Panc1 (cell line): ENCODE measurements at places on chromosomes 7 and 10. TPM values are rescaled to one million over a fixed set of nuclear protein-coding genes. Genes with fewer than 3 reads are reported as not detected.

PLEKHS1 gene
- 0.21 TPM for total RNA-seq

ELAPOR2 gene
- total RNA-seq = 0.39 TPM

TSPAN13 gene
- total RNA-seq = 80.8 TPM

CRPPA gene
- total RNA-seq = 2.4 TPM

ZNF786 gene
- 10.1 TPM for total RNA-seq

ADRB1 gene
- total RNA-seq = 12.9 TPM

ABCC2 gene
- total RNA-seq = 6.5 TPM

DNA sequence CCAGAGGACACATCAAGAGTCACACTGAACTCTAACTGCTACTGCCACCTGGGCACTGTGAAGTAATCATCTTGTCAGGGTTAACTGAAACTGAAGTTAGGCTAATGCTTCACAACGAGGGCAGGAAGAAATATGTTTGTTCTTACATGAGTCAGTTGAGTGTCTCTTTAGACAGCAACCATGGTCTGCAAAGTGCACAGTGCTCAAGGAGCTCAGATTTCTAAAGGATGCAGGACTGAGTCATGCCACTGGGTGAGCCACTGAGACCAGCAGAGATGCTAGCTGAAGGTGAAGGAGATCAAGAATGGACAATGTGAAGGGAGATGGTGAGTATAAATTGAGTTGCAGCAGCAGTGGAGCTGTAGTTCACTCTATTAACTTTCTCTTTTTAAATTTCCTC is 76.0 kb upstream of the CTTNBP2 start:
- no peak overlapping the region for H3K27ac ChIP-seq
- no peaks in the 10 kb centered on the region for H3K27me3 ChIP-seq
- no peak for DNase-seq
- H3K4me3 ChIP-seq = no peak overlapping the region
- no peaks in the 10 kb centered on the region for H3K36me3 ChIP-seq

DNA sequence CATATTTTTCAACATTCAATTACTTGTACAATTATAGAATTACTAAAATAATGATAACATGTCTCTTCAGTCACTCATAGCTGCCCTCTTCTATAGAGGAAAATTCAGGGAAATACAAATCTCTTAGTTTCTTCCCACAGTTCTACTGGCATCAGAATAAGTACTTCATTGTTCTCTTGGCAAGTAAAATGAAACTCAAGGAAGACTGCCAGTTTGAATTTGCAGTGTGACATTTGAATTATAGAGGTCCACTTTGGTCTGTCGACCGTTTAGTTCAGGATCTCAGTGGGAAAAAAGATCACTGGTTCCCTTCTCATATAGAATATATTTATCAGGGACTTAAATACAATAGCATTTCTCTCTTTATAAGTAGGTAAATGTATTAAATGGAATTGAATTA is 114.5 kb downstream of the PON1 start:
- no peak for DNase-seq
- H3K27ac ChIP-seq = no peak overlapping the region
- no peaks in the 10 kb centered on the region for H3K27me3 ChIP-seq

GRCh38 chr7:110947408-110947807 is 143.5 kb upstream of the LRRN3 start:
- H3K4me3 ChIP-seq = no peak overlapping the region
- no peak overlapping the region for H3K27ac ChIP-seq
- no peaks in the 10 kb centered on the region for H3K4me1 ChIP-seq
- DNase-seq = no peak
- H3K36me3 ChIP-seq = no peaks in the 10 kb centered on the region

DNA sequence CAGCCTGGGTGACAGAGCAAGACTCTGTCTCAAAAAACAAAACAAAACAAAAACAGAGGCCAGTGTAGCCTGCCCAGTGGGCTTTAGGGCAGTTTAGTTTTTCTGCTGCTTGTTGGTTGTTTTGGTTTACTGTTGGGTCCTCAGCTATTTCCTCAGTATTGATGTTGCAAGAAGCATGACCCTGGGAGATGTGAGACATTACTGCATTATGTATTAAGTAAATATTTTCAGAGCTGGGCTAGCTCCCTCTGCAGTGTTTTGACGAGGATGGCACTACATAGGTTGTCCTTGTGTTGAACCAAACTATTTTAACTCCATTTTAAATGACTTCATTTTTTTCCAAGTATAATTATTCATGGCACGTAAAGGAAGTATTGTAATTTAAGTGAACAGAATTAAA is 4.8 kb downstream of the AKAP9 start:
- DNase-seq = peak; percentile 55
- no peaks in the 10 kb centered on the region; the same call in 1 of the 2 replicates for H3K36me3 ChIP-seq
- H3K27me3 ChIP-seq = no peaks in the 10 kb centered on the region
- H3K4me1 ChIP-seq = peaks cover 3% of the 10 kb centered on the region; the same call in 1 of the 2 replicates
- H3K27ac ChIP-seq = no peak overlapping the region

GRCh38 chr10:133324198-133324792 is 12.4 kb downstream of the CALY start:
- no peak for DNase-seq
- no peaks in the 10 kb centered on the region for H3K27me3 ChIP-seq
- H3K27ac ChIP-seq = no peak overlapping the region
- H3K36me3 ChIP-seq = no peaks in the 10 kb centered on the region

DNA sequence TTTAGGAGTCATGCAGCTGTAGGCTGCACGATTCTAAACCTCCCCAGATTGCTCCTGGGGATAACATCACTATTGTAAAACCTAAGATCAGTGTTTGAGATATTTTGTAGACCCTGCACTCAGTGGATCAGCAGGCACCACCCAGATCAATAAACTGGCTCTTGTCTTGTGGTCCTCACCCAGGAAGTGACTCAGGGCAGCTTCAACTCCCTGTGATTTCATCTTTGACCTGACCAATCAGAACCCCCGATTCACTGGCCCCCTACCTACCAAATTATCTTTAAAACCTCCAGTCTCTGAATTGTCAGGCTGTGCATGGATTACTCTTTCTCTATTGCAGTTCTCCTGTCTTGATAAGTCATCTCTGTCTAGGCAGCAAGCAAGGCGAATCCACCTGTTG is 25.7 kb downstream of the ARL5B start:
- H3K27me3 ChIP-seq = no peaks in the 10 kb centered on the region
- no peak overlapping the region for H3K4me3 ChIP-seq
- no peak overlapping the region for H3K27ac ChIP-seq

DNA sequence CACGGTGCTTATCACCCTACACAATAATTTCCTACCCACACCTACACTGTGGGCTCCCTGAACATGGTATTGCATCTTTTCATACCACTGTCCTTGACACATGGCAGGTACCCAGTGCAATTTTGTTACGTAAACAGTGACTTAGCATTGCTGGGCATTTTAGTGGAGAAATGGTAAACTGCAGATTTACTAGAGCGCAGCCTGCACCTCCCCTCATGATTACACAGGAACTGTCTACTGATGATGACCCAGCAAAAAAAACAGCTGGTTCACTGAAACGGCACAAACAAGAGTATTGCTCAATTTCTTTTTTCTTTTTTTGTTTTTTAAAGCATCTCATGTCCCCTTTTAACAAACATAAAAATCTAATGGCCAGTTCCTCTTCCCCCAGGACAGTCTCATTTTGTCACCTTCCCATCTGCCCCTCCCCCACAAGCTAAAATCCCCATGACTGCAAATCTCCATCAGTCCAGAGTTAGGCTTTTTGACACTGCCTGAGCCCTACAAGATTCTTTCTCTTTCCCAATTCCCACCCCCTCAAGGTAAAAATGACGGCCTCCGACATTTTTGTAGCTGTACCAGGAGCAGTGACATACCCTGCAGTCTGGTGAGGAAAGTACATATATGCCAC is 2.8 kb downstream of the ZNF746 start:
- H3K27ac ChIP-seq = no peak overlapping the region
- DNase-seq = no peak
- no peak overlapping the region for H3K4me3 ChIP-seq
- peaks cover 4% of the 10 kb centered on the region; the same call in 1 of the 2 replicates for H3K36me3 ChIP-seq
- H3K4me1 ChIP-seq = 0 out of 2 replicates have a peak, but pooled peaks cover 4% of the 10 kb centered on the region
- no peaks in the 10 kb centered on the region for H3K27me3 ChIP-seq

DNA sequence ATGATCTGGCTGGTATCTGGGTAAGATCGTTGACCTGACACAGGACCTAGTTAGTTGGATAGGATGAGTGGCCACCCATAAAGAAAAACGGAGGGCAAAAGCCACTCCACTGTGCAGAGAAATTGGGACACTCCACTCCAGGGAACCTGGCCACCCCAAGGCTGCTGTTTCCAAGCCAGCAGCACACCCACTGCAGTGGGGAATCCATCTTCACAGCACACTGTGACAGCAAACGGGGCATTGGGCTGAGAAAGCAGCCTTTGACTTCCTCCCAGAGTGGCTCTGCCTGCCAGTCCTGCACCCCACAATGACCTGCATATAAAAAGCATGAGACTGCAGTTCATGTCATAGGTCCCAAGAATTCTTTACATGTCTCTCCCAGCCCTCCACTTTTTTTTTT is 52.9 kb downstream of the MTPN start:
- peaks cover 6% of the 10 kb centered on the region for H3K36me3 ChIP-seq

DNA sequence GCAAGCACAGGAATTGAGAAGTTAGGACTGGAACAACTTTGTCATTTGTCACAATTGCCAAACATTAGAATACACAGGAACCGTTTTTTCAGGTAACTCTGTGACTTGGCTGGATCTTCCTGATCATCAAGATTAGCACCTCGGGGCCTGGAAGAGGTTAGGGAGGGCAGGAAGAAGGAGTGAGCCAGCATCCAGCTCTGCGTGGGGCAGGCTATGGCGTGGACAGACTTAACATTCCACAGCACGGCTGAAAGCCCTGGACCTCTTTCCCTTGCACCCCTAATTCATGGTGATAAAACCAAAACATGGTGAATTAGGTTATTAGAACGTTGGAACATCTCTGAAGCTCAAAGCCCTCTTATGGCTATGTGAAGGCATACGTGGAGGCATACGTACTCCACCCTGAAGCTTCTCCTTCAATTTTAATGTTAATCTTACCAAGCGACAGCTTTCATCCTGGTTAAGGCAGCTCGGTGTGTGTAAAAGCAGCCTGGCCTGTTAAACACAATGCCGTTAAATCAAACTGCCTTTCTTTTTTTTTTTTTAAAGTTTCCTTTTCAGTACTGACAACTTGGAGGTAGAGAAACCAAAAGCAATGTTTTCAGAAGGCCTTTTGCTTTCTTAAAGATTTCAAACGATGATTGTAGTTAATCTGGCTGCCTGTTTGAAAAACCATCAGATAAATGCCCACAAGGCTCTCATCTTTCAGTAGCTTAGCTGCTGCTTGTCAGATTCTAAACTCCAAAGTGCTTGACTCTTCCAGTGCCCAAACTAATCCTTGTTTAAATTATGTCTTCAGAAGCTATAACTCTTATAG is 4.5 kb downstream of the GRK5 start:
- peak overlapping the region; percentile 79 for H3K27ac ChIP-seq
- peak overlapping the region; percentile 1; the same call in 1 of the 2 replicates for H3K4me3 ChIP-seq
- H3K36me3 ChIP-seq = no peaks in the 10 kb centered on the region
- H3K27me3 ChIP-seq = no peaks in the 10 kb centered on the region

DNA sequence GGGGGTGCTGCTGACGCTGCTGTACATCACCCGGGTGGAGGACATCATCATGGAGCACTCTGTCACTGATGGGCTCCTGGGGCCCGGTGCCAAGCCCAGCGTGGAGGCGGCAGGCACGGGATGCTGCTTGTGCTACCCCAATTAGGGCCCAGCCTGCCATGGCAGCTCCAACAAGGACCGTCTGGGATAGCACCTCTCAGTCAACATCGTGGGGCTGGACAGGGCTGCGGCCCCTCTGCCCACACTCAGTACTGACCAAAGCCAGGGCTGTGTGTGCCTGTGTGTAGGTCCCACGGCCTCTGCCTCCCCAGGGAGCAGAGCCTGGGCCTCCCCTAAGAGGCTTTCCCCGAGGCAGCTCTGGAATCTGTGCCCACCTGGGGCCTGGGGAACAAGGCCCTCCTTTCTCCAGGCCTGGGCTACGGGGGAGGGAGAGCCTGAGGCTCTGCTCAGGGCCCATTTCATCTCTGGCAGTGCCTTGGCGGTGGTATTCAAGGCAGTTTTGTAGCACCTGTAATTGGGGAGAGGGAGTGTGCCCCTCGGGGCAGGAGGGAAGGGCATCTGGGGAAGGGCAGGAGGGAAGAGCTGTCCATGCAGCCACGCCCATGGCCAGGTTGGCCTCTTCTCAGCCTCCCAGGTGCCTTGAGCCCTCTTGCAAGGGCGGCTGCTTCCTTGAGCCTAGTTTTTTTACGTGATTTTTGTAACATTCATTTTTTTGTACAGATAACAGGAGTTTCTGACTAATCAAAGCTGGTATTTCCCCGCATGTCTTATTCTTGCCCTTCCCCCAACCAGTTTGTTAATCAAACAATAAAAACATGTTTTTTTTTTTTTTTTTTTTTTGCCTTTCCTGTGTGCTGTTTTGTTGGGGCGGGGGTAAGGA is 55.8 kb downstream of the TSPAN15 start:
- H3K27me3 ChIP-seq = no peaks in the 10 kb centered on the region
- peak overlapping the region; percentile 30 for H3K27ac ChIP-seq
- H3K4me1 ChIP-seq = peaks cover 18% of the 10 kb centered on the region
- no peaks in the 10 kb centered on the region for H3K36me3 ChIP-seq
- no peak overlapping the region for H3K4me3 ChIP-seq
- DNase-seq = no peak

DNA sequence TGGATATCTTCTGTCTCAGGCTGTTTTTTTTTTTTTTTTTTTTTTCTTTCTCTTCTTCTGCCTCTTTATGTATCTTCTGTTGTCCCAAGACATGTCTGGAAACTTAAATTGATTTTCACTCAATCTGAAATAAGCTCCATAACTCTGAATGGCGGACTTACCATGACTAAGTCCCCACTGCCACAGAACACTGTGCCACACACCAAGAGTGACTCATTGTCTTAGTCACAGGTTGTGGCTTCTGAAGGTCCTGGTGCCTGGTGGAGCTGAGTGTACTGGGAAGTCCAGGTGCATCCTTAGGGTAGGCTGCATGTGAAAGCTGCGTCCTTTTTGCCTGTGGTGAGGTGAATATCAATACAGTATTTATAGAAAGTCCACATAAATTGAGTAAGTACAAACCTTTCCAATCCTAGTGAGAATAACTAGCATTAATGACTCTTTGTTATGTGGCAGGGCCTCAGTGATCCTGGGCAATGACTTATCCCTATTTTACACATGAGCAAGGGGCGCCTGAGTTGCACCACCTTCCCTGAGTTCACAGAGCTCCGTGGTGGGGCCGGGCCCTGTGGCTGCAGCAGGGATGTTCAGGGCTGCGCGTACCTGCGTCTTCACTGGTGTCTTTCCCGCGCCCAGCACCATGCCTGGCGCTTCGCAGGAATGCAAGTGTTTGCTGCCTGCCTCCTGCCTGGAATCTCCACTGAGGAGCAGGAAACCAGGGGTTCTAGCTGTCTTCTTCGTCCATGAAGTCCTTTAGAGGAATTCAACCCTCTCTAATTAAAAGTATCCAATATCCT is 4.3 kb downstream of the PFKP start:
- peaks cover 55% of the 10 kb centered on the region for H3K4me1 ChIP-seq
- H3K27ac ChIP-seq = peak overlapping the region; percentile 75
- H3K27me3 ChIP-seq = no peaks in the 10 kb centered on the region
- H3K4me3 ChIP-seq = peak overlapping the region; percentile 21

DNA sequence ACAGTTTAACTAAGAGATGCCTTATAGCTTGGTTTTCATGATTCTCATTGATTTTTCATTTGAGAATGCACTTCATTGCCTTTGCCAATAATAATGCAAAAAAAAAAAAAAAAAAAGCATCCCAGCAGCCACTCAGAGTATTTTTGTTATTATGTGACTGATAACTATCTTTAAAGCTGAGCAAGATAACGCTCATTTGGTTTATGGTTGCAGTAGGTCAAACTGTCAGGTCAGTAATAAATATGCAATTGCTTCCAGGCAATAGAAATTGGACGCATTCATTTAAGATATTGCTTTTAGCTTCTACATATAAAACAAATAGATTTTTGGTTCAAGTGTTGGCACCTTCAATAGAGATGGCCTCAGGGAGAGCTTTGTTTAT is 215.1 kb downstream of the PRPF18 start:
- H3K27ac ChIP-seq = no peak overlapping the region
- no peaks in the 10 kb centered on the region for H3K36me3 ChIP-seq
- H3K4me3 ChIP-seq = no peak overlapping the region
- no peak for DNase-seq
- H3K27me3 ChIP-seq = no peaks in the 10 kb centered on the region
